ENCODE measurements at places on chromosomes 11 and 22. TPM values are rescaled to one million over a fixed set of nuclear protein-coding genes. Genes with fewer than 3 reads are reported as not detected.

Gene SCN2B
- not detected for total RNA-seq

Gene TEX54
- total RNA-seq = not detected

Gene OR8D1
- total RNA-seq = not detected

Gene KCNJ11
- total RNA-seq = not detected

Gene BDNF
- 23.6 TPM for total RNA-seq

Gene MPPED1
- not detected for total RNA-seq

- no peaks in the 10 kb centered on the region for H3K36me3 ChIP-seq
- DNase-seq = no peak
- peaks cover 9% of the 10 kb centered on the region for H3K4me1 ChIP-seq
- no peak overlapping the region for H3K4me3 ChIP-seq
- H3K27me3 ChIP-seq = no peaks in the 10 kb centered on the region
Observed at GRCh38 chr22:44438481-44439131, 59.4 kb downstream of the RTL6 start.

DNA sequence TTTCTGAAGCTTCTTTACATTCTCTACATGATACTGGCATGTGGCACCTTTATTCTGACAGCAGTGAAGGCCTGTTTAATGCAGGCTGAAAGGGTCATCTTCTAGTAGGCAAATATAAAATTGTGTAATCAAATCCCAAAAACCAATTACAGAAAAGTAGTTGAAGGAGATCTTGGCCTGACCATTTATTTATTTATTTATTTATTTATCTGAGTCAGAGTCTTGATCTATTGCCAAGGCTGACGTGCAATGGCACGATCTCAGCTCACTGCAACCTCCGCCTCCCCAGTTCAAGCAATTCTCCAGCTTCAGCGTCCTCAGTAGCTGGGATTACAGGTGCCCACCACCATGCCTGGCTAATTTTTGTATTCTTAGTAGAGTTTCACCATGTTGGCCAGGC is 22.7 kb upstream of the CECR2 start:
- H3K4me1 ChIP-seq = 0 out of 2 replicates have a peak, but pooled peaks cover 3% of the 10 kb centered on the region
- no peak for DNase-seq

GRCh38 chr11:22430141-22430541 is 92.0 kb downstream of the SLC17A6 start:
- H3K4me3 ChIP-seq = no peak overlapping the region
- H3K27ac ChIP-seq = no peak overlapping the region
- H3K36me3 ChIP-seq = no peaks in the 10 kb centered on the region
- no peaks in the 10 kb centered on the region for H3K4me1 ChIP-seq
- H3K27me3 ChIP-seq = no peaks in the 10 kb centered on the region

DNA sequence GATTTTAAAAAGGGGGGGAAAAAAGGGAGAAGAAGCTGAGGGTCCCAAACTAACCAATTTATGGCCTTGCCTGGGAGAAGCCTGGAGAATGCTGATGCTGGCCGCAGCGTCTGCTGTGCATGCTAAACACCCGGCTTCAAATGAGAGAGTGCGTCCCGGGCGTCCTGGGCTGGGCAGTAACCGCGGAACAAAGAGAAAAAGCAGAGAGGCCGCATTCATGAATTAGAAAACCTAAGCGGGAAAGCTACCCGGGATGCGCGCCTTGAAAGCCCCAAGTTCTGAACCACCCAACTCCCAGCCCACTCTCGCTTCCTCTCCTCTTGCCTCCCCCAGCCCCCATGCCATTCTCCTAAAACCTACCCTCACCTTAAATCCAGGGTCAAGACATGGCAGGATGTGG is 6.5 kb downstream of the MN1 start:
- no peak overlapping the region for H3K27ac ChIP-seq
- H3K4me1 ChIP-seq = peaks cover 11% of the 10 kb centered on the region
- no peak overlapping the region for H3K4me3 ChIP-seq
- H3K36me3 ChIP-seq = peaks cover 16% of the 10 kb centered on the region
- no peak for DNase-seq

DNA sequence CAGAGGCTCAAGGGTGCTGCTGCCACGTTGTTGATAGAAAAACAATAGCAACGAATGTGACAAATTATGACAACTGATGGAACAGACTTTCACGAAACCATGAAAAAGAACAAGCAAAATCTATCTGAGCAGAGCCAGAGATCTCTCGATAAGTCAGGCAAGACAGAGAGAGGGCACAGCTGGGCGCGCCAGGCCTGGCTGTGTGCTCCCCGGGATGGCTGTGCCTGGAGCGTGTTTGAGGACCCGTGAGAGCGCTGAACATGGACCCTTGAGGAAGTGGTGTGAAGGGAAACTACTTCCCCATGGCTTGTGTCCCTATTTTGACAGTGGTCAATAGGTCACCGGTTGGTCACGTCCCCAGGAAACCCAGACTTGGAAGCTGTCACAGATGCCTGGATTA is 83.1 kb upstream of the FGF3 start:
- H3K4me3 ChIP-seq = no peak overlapping the region
- no peak overlapping the region for H3K27ac ChIP-seq
- H3K4me1 ChIP-seq = peaks cover 22% of the 10 kb centered on the region
- DNase-seq = no peak
- no peaks in the 10 kb centered on the region for H3K36me3 ChIP-seq

DNA sequence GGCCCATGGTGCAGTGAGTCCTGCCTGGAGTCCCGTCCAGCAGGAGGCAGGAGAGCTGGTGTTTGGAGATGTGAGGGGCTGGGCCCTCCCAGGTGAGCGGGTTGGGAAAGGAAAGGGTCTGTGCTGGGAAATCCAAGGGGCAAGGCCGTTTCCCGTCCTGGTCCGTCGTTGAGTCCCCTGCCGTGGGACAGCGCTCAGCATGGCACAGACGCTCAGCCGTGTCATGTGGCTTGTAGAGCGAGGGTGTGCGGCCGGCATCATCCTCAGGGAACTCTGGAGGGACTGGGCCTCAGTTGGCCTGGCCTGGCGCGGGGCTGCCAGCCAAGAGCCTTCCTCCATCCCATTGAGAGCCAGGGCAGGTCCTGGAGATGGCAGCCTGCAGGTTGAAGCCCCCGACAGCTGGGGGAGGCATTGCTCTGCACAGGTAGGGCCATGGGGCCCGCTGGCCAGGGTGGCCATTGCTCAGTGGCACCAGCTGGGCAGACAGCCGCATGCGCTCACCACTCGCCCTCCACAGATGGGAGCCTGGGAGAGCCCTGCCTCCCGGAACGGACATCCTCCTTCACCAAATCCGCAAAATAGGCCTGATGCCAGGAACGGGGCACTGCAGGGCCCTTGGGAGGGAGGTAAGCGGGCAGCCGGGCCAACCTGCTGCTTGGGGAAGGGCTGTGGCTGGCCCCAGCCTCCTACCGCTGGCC is 28.7 kb downstream of the KCNQ1 start:
- no peak for DNase-seq
- H3K4me3 ChIP-seq = no peak overlapping the region
- H3K36me3 ChIP-seq = no peaks in the 10 kb centered on the region
- no peaks in the 10 kb centered on the region for H3K4me1 ChIP-seq
- H3K27me3 ChIP-seq = peaks cover 27% of the 10 kb centered on the region

DNA sequence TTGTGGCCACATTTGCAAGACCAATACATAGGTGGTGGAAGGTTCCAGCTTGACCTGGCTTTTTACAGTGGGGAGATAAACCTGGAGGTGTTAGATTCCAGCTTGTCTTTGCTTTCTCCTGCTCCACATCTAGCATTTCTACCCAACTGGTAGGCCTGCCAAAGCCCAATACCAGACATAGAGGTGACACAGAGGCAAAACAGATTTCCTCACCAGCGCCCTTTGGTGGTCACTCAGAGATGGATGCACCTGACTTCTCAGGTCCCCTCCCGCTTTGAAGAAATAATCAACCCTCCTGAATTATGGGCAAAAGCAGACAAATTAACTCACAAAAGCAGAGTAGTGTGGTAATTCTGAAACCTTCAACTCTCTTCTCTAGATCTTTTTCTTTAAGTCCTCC is 1356.2 kb downstream of the FAM181B start:
- H3K27ac ChIP-seq = no peak overlapping the region
- no peaks in the 10 kb centered on the region for H3K4me1 ChIP-seq
- no peaks in the 10 kb centered on the region for H3K27me3 ChIP-seq
- H3K4me3 ChIP-seq = no peak overlapping the region
- no peaks in the 10 kb centered on the region for H3K36me3 ChIP-seq
- no peak for DNase-seq

- no peak for DNase-seq
- no peak overlapping the region for H3K4me3 ChIP-seq
- no peaks in the 10 kb centered on the region for H3K36me3 ChIP-seq
- peaks cover 21% of the 10 kb centered on the region for H3K4me1 ChIP-seq
Observed at GRCh38 chr22:23147617-23148387, 2.5 kb downstream of the RAB36 start.

- H3K4me1 ChIP-seq = peaks cover 6% of the 10 kb centered on the region
- H3K36me3 ChIP-seq = no peaks in the 10 kb centered on the region
- H3K27ac ChIP-seq = no peak overlapping the region
- no peaks in the 10 kb centered on the region for H3K27me3 ChIP-seq
- no peak overlapping the region for H3K4me3 ChIP-seq
Observed at GRCh38 chr11:75031224-75031753, 42.6 kb downstream of the NEU3 start.

All from SJSA1 (cell line).